Large intestine (tissue), 12 donors: ENCODE measurements at places on chromosomes 3 and 15. TPM values are rescaled to one million over a fixed set of nuclear protein-coding genes. Genes with fewer than 3 reads are reported as not detected.

- H3K27me3 ChIP-seq: no peaks in the 10 kb centered on the region
- no peak for DNase-seq
These were observed 198.4 kb downstream of the ATP10A start for GRCh38 chr15:25664761-25665160.

DNA sequence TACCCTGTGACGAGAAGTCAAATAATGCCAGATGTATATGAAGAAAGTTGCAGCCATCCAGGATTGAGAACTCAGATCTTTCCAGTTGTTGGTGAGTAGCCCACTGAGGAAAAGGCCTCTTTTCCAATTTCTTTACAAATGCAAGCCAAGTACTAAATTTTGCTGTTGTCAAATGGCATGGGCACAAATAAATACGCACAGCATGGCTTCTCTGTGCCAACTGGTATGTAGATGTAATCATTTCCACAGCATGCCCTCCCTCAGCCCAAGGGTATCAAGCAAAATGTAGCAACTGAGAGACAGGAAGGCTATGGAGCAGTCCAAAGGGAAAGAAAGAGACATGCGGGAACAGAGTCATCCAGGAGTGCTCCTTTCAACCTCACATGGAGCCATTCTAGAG is 105.4 kb downstream of the FGF12 start:
- no peak for DNase-seq
- no peaks in the 10 kb centered on the region for H3K27me3 ChIP-seq
- H3K27ac ChIP-seq: no peak overlapping the region
- no peaks in the 10 kb centered on the region for H3K36me3 ChIP-seq
- no peaks in the 10 kb centered on the region for H3K4me1 ChIP-seq

- no peak overlapping the region for H3K4me3 ChIP-seq
- H3K36me3 ChIP-seq: no peaks in the 10 kb centered on the region
- H3K27ac ChIP-seq: no peak overlapping the region
- H3K27me3 ChIP-seq: no peaks in the 10 kb centered on the region
These were observed 542.9 kb downstream of the FHIT start for GRCh38 chr3:60708191-60708975.

DNA sequence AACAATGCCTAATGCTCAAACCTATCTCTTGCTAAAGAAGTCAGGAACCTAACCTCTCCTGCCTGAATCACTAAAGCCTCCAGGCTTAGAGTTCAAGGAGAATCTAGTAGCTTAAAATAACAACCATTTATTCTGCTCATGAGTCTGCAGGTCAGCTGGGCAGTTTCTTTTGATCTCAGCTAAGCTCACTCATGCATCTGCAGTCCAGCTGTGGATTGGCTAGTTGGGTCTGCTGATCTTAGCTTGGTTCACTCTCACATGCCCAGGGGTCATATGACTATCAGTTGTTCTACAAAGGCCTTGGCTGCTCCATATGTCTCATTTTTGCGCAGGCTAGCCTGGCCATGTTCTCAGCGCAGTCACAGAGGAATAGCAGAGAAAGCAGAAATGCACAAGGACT is 109.2 kb upstream of the STT3B start:
- H3K27me3 ChIP-seq: no peaks in the 10 kb centered on the region
- no peaks in the 10 kb centered on the region for H3K36me3 ChIP-seq
- no peaks in the 10 kb centered on the region for H3K4me1 ChIP-seq
- no peak overlapping the region for H3K4me3 ChIP-seq
- H3K27ac ChIP-seq: no peak overlapping the region

GRCh38 chr3:70774641-70775040 is 462.2 kb upstream of the MDFIC2 start:
- no peaks in the 10 kb centered on the region for H3K4me1 ChIP-seq
- H3K27ac ChIP-seq: no peak overlapping the region
- H3K4me3 ChIP-seq: no peak overlapping the region
- H3K36me3 ChIP-seq: no peaks in the 10 kb centered on the region
- no peaks in the 10 kb centered on the region for H3K27me3 ChIP-seq

DNA sequence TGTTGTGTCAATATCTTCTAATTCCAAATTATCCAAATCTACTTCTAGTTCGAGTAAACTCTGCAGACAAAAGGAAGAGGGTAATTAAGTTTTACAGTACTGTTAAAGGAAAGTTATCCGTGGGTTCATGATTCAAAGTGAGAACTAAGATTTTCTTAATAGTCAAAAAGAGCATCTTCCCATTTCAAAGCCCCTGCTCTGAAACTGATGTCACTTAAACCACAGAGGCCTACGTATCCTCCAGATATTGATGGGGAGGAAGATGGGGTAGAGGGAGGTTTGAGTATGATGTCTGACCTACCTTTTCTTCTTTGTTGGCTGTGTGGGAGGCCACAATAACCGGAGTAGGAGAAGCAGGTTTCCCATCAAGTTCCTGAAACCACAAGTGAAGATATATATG is 14.1 kb downstream of the MRPS22 start:
- no peak overlapping the region for H3K4me3 ChIP-seq
- H3K27ac ChIP-seq: no peak overlapping the region

GRCh38 chr3:46386205-46386604 is 15.5 kb downstream of the CCR5 start:
- peak; percentile 85 for DNase-seq
- no peaks in the 10 kb centered on the region for H3K27me3 ChIP-seq
- H3K27ac ChIP-seq: peak overlapping the region; percentile 11
- H3K4me1 ChIP-seq: peaks cover 3% of the 10 kb centered on the region

GRCh38 chr3:15708882-15709677 is 88.7 kb downstream of the ANKRD28 start:
- H3K4me3 ChIP-seq: no peak overlapping the region
- H3K27ac ChIP-seq: no peak overlapping the region
- DNase-seq: no peak
- peaks cover 29% of the 10 kb centered on the region for H3K36me3 ChIP-seq
- H3K4me1 ChIP-seq: no peaks in the 10 kb centered on the region
- no peaks in the 10 kb centered on the region for H3K27me3 ChIP-seq

DNA sequence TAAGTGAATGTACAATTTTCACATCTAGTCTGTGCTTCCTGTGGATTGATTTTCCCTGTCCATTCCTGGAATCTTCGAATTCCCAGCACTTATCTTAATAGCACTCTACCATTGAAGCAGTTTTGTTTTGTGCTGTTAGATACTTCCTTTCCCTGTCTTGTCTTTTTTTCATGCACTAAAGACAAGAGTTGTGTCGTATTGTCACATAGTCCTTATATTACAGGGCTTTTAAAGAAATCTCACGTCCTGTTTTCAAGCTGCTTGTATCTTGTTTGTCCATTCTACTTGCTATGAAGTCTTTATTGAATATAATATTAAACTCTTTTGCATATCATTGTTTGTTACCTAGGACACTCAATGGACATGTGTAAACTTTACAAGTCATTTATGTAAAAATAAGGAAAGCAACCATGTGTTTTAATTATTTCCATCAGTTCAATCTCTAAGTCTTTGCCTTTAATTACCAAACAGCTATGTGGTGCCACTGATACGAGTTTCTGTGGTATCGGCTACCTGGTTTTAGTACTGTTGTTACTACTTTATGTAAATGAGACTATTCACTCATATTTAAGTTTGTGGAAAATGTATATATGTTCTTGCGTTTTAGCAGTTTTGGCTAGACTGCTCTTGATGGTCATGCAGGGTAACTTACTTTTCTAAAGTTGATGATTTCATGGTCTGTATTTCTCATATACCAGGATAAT is 10.3 kb downstream of the PIK3CA start:
- H3K4me1 ChIP-seq: no peaks in the 10 kb centered on the region
- H3K36me3 ChIP-seq: no peaks in the 10 kb centered on the region
- no peaks in the 10 kb centered on the region for H3K27me3 ChIP-seq

The BBX gene
- polyA plus RNA-seq: 32.0 TPM

The RARRES1 gene
- 111 TPM for polyA plus RNA-seq
